ENCODE measurements at places on chromosomes 6 and 20. TPM values are rescaled to one million over a fixed set of nuclear protein-coding genes. Genes with fewer than 3 reads are reported as not detected.
A peak's percentile ranks its signal among the peaks of the same experiment; 100 is the strongest.

DNA sequence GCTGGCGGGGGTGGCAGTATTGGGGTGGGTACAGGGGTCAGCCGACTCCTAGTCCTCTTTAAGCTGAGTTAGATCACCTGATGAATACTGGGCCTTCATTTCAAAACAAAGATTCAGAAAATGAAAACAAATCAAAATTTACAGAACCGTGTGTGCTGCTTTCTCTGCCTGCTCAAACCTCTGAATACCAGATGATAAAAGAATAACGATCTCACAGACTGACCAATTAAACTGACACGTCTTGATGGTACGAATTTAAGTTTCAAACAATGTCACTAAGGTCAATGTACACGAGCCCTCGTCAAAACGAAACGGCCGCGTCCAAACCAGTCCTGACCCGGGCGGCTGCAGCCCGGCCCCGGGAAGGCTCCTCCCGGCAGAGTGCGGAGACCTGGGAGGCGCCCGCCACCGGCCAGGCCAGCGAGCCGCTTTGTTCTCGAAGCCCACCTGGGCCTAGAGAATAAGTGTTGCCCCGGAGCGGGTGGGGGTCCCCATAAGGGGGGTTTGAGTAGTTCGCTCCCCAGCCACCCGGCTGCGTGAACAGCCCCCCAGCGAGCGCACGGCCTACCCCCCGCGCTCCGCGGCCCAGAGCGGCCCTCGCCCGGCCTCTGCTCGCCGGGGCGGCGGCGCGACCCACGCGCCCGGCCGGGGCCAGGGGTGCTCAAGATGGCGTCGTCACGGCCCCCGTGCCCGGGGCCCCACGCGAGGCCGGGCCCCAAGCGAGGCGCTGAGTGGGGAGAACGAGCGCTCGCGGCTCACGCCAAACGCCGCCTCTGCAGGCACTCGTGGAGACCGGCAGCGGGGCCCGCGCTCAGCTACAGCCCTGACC is 728 bp downstream of the PSMA7 start:
- DNase-seq, result no peak

GRCh38 chr6:154592199-154592860 is 81.8 kb upstream of the CNKSR3 start:
- DNase-seq, result no peak

DNA sequence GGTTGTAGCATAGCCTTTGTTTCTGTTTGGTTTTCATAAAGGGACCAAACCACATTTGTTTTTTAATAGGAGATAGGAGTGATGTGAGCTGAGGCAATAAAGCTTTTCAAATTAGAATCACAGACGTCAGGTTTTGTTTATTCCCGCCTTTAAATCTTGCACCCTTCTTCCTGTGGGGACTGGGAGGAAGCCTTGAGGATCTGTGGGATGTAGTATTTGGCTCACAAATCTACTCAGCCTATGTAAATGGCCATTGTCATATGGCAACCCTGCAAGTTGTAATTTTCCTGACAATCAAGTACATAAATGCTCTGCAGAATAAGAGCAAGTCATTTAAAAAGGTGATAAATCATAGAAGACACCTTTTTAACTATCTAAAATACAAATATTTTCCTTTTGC is 110.4 kb downstream of the ADGRG6 start:
- DNase-seq, result no peak

GRCh38 chr6:166046226-166046625 is 121.4 kb downstream of the TBXT start:
- DNase-seq, result peak; percentile 95

GRCh38 chr6:5501837-5502236 is 240.5 kb downstream of the FARS2 start:
- DNase-seq, result peak; percentile 49

- DNase-seq, result peak; percentile 17
These were observed 306.3 kb upstream of the IRAK1BP1 start for GRCh38 chr6:78561015-78561414.

- no peak for DNase-seq
These were observed 48.7 kb upstream of the BMP2 start for GRCh38 chr20:6718662-6719368.

- DNase-seq, result peak; percentile 80
These were observed 71.3 kb upstream of the TOX2 start for GRCh38 chr20:43843096-43843964.

GRCh38 chr6:147043994-147044477 is 160.2 kb upstream of the STXBP5 start:
- peak; percentile 27 for DNase-seq

DNA sequence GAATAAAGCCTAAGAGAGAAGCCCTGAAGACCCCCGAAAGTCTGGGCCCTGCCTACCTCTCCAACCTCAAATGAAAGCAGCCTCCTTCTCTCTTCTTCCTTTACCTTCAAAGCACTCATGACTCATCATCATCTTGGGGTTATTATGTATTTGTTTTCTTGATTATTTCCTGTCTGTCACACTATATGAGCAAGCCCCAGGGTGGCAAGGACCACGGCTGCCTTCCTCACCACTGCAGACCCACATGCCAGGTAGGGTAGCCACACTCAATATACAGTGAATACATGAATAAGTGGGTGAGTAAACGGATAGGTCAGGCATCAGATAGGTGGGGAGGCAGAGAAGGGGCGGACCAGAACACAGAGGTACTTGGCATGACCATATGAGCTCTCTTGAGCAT is 8.8 kb downstream of the WFDC3 start:
- no peak for DNase-seq

DNA sequence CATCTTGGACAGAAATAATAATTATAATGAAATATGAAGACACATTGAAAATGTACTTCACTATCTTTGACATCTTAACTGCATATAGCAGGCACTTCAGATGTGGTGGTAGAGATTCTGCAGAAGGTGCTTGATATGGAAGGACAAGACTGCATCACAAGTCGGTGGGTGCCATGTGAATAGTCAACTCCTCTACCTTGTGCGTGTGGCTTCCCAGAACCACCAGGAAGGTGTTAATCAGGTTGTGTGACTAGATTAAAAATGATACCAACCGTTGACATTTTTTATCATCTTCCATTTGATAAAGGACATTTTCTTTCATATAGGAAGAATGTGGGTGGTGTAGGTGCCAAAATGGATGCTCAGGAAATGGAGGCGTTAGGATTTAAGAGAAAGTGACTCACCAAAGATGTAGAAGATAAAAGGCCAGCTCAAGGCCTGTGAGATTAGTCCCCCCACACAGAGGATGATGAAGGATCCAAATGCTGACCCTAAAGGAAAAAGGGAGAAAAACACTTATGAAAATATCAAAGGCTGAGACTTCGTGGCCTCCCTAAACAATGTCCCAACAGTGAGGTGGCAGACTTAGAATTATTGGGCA is 12.3 kb downstream of the SLC17A2 start:
- DNase-seq, result no peak

- DNase-seq, result peak; percentile 6
These were observed 125.2 kb upstream of the RALGAPA2 start for GRCh38 chr20:20837574-20838021.

The TCP11 gene
- total RNA-seq, result not detected

The HLA-DRA gene
- total RNA-seq, result not detected

The SLC17A2 gene
- total RNA-seq, result not detected

The KCNK5 gene
- total RNA-seq, result 0.14 TPM

The MLN gene
- total RNA-seq, result not detected

The SLC4A11 gene
- 3.9 TPM for total RNA-seq

The TBP gene
- 14.2 TPM for total RNA-seq

The ECT2L gene
- not detected for total RNA-seq

The ENPP5 gene
- total RNA-seq, result 1.4 TPM

Measured in astrocyte (in vitro differentiated cells and primary cell).